ENCODE measurements at places on chromosomes 7 and 10.

DNA sequence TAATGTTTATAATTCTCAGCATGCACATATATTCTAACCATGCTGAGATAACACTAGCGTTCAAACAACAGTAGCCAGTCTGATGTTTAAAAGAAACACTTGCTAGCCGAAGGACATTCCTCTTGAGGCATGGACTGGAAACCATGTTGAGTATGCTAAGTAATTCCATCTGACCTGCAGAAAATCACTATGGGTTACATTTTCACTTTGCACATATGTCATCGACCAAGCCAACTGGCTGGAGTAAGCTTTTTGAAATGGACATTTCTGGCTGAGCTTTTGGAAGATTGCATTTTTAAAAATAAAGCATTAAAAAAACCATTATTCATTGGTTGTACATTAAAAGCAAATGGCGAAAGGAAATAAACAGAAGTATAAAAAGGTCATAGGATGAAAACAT lies 88.2 kb downstream of the BBS9 start:
- DNase-seq, result no peak

DNA sequence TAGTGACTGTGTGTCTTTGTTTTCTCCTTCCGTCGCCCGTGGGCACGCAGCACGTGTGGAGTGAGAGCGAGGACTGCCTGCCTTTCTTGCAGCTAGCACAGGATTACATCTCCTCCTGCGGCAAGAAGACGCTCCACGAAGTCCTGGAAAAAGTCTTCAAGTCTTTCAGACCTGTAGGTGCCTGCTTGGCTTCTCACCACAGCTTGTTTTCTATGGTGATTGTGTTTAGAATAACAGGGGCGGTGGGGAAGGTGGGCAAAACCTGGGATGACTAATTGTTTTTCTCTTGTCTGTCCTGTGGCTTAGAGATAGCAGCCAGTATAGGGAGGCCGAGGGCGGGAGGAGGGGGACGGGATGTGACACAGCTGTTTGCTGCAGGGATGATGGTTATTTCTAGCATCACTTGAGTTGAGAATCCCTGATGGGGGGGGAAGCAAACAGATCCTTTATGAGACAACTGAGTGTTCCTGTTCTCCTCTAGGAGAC lies 11.4 kb downstream of the MTURN start:
- DNase-seq, result no peak

DNA sequence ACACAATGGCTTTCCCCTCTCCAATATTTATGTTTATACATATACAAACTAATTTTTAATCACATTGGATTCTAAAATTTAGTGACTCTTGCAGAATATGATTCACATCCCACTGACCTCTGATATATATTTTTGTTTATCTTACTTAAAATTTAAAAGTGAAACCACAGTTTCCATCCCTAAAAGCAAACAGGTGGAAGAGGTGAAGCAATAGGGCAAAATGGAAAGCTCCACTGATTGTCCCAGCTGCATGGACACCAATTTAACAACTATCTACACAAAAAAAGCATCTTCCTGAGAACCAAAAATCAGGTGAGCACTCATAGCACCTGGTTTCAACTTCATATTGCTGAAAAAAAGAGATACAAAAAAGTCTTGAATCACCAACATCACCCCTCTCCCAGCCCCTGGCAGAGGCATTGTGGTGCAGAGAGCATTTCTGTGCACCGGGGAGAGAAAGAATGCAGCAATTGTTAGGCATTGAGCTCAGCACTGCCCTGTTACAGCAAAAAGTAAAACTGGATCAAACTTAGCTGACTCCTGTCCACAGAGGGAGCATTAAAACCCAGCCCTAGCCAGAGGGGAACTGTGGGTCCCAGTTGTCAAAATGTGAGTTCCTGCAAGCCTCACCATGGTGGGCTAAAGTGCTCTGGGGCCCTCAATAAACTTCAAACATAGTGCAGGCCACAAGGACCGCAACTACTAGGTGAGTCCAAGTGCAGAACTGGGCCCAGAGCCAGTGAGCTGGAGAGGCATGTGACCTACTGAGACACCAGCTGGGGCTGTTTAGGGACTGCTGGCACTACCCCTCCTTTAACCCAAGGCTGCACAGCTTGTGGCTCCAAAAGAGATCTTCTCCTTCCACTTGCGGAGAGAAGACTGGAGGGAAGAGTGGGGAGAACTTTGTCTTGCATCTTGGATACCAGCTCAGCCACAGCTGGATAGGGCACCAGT lies 92.1 kb downstream of the SIRT1 start:
- no peak for DNase-seq

- no peak for DNase-seq
Measured at GRCh38 chr7:76252021-76252420, 50.3 kb downstream of the SRRM3 start.

DNA sequence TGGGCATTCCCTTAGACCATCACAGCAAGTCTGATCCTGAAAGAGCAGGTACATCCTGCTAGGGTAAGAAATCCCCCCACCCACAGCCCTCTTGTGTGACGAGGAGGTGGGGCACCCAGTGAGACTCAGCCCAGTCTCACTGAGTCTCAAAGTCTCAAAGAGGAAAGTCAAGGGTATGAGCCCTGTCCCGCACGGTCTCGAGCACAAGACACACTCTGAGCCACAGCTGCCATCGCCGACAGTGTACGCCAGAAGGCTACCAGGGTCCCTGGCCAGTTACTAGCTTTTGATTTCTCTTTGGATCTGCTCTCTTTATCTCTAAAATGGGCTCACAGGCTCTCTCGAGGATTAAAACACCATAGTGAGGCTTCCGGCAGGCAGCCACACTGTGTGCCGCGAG lies 190.2 kb downstream of the TNS3 start:
- no peak for DNase-seq

GRCh38 chr7:118777308-118777707 lies 552.8 kb downstream of the ANKRD7 start:
- no peak for DNase-seq

- no peak for DNase-seq
Measured at GRCh38 chr7:114083166-114084001, 164.6 kb upstream of the PPP1R3A start.

- DNase-seq, result no peak
Measured at GRCh38 chr10:15426558-15426957, 55.5 kb upstream of the FAM171A1 start.

DNA sequence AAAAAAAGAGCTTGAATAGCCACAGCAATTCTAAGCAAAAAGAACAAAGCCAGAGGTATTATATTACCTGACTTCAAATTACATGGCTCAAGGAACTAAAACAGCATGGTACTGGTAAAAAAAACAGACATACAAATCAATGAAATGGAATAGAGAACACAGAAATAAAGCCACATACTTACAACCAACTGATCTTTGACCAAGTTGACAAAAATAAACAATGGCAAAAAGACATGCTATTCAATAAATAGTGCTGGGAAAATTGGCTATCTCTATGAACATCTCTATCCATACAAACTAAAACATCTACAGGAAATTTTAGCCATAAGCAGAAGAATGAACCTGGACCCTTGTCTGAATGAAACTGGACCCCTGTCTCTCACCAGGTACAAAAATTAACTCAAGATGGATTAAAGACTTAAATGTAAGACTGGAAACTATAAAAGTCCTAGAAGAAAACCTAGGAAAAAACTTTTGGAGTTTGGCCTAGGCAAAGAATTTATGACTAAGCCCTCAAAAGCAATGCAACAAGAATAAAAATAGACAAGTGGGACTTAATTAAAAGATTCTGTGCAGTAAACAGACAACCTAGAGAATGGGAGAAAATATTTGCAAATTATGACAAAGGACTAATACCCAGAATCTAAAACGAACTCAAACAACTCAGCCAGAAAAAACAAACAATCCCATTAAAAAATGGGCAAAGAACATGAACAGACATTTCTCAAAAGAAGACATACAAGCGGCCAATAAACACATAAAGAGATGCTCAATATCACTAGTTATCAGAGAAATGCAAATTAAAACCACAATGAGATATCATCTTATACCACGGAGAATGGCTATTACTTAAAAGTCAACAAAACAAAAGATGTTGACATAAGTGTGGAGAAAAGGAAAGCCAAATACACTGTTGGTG lies 72.8 kb upstream of the DDC start:
- DNase-seq, result no peak

DNA sequence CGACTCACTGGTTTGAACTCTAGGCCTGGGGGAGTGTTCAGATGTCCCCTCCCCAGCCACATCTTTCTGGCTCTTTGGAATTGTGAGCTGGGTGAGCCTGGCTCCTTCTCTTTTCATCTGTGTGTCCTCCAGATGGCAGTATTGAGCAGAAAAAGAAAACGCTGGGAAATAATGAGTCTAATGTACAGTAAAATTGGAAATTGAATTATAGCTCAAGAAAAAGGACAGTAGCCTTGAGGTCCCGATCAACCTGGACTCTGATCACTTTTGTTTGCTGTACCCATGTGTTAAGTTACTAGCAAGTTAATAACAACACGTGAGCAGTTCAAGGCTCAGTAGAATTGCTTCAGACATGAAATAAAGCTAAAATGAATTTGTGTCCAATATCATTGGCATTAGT lies 77.9 kb downstream of the SNX10 start:
- peak; percentile 19 for DNase-seq

- no peak for DNase-seq
Measured at GRCh38 chr7:1122832-1123501, 35.1 kb downstream of the GPER1 start.

DNA sequence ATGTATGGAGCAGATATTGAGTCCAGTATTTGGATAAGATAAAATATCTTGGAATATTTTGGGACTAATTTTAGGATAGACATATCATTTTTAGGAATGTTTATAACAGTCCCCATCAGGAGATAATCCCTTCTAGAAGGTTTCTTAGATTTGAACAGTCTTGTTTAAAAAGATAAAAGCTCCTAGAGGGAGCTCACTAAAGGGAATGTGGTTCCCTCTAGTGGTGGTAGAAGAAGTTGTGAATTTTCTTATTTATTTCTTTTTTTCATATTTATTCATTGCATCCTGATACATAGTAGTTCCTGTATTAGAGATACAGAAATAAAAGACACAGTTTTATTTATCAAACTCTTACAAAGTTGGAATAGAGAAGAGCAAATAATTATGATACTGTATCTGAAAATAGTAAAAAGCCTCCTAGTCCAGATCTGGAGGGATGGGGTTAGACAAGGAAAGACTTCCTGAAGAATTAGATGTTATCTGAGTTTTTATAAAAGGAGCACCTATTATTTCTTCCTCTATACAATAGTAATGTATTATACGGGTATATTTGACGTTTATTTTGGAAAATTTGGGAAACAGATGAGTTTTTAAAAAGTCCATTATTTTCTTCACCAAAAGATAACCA lies 24.5 kb upstream of the KLF14 start:
- no peak for DNase-seq

DNA sequence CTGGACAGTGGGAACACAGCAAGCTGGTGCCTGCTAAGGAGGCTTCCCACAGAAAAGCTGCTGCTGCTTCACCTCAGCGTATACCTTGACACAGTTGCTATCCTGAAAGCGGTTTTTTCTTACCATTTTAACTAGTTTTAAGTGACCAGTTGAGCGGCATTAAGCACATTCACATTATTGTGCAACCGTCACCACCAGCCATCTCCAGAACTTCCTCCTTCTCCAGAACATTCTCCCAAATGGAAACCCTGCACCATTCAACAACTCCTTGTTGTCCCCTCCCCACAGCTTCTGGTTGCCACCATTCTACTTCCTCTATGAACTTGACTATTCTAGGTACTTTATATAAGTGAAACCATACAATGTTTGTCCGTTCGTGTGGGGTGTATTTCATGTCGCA lies 169.9 kb downstream of the SNX10 start:
- no peak for DNase-seq

- no peak for DNase-seq
Measured at GRCh38 chr10:61478621-61479312, 25.6 kb upstream of the TMEM26 start.

DNA sequence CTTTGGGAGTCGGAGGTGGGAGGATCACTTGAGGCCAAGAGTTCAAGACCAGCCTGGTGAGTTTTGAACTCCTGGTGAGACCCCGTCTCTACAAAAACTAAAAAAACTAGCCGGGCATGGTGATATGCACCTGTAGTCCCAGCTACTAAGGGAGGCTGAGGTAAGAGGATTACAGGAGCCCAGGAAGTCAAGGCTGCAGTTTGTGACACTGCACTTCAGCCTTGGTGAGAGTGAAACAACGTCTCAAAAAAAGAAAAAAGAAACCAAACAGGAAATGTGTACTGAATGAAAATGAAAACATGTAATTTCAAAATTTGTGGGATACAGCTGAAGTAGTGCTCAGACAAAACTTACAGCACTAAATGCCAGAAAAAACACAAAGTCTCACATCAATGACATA lies 7.6 kb downstream of the ARHGAP12 start:
- no peak for DNase-seq

DNA sequence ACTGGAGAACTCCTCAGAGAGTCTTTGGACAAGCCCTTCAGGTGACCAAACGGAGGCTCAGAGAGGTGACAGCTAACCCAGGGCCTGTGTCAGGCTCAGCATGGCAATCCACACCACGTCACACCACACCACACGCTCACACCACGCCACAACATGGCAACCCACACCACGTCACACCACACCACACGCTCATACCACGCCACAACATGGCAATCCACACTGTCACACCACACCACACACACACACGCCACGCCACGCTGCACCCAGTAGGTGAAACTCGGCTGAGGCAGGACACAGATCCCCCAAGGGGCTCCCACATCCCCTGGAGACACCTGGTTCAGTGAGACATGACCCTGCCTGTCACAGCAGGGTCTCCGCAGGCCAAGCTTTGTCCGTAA lies 107.3 kb downstream of the PDGFA start:
- no peak for DNase-seq

GRCh38 chr10:121576139-121576538 lies 22.1 kb downstream of the FGFR2 start:
- DNase-seq, result no peak
